CD4-positive, alpha-beta T cell (primary cell): ENCODE measurements at places on chromosomes 3 and 15.

GRCh38 chr15:73293773-73294172, 75.0 kb downstream of the HCN4 start:
- H3K27me3 ChIP-seq: no peaks in the 10 kb centered on the region
- no peak for DNase-seq
- H3K36me3 ChIP-seq: no peaks in the 10 kb centered on the region
- no peak overlapping the region for H3K4me3 ChIP-seq
- H3K27ac ChIP-seq: no peak overlapping the region
- no peaks in the 10 kb centered on the region for H3K4me1 ChIP-seq

GRCh38 chr15:87874896-87875711, 381.4 kb downstream of the NTRK3 start:
- peaks cover 2% of the 10 kb centered on the region for H3K27me3 ChIP-seq
- no peaks in the 10 kb centered on the region for H3K36me3 ChIP-seq
- no peaks in the 10 kb centered on the region for H3K4me1 ChIP-seq
- DNase-seq: no peak
- H3K27ac ChIP-seq: no peak overlapping the region
- H3K4me3 ChIP-seq: no peak overlapping the region

GRCh38 chr15:66252685-66253417, 699 bp downstream of the MEGF11 start:
- no peaks in the 10 kb centered on the region for H3K36me3 ChIP-seq
- peaks cover 34% of the 10 kb centered on the region for H3K4me1 ChIP-seq
- DNase-seq: no peak

- peaks cover 86% of the 10 kb centered on the region for H3K4me1 ChIP-seq
- no peak overlapping the region for H3K4me3 ChIP-seq
- peaks cover 46% of the 10 kb centered on the region for H3K36me3 ChIP-seq
- DNase-seq: no peak
- H3K27me3 ChIP-seq: no peaks in the 10 kb centered on the region
- H3K27ac ChIP-seq: peak overlapping the region; percentile 87
Measured at GRCh38 chr3:50241163-50241562, 5.2 kb downstream of the GNAI2 start.

DNA sequence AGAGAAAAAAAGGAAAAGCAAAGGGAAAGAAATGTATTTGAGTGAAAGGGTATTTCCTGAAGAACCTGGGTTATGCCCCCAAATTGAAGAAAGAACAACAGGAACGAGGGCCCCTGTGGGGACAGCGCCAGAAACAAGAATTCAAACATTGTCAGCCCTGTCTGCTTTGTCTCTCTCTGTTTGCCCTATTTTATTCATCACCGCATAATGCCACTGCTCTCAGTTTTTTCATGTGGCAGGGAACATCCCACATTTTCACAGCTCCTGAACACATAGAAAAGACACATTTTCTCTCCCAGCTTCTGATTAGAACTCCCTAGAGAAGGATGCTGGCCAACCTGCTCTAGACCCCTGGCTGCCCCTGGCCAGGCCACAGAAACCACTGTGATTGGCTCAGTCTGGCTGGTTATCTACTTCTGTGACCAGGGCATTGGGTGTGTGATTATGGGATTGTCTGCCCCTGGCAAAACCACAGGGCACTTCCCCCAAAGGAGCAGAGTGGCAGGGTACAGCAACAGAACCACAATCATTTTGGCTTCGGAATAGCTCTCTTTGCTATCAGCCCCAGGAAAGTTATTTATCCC, 31.3 kb upstream of the CCDC54 start:
- H3K27ac ChIP-seq: no peak overlapping the region
- DNase-seq: no peak
- no peaks in the 10 kb centered on the region for H3K4me1 ChIP-seq
- no peaks in the 10 kb centered on the region for H3K27me3 ChIP-seq
- H3K4me3 ChIP-seq: no peak overlapping the region

DNA sequence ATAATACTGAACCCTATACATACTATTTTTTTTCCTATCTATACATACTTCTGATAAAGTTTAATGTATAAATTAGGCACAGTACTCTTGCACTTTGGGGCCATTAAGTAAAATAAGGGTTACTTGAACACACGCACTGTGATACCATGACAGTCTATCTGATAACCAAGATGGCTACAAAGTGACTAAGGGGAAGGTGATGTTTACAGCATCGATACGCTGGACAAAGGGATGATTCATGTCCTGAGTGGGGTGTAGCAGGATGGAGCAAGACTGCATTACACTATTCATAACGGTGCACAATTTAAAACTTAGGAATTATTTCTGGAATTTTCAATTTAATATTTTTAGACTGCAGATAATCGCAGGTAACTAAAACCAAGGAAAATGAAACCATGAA, 30.0 kb upstream of the SLC2A2 start:
- no peaks in the 10 kb centered on the region for H3K36me3 ChIP-seq
- H3K27ac ChIP-seq: no peak overlapping the region
- no peaks in the 10 kb centered on the region for H3K27me3 ChIP-seq
- no peaks in the 10 kb centered on the region for H3K4me1 ChIP-seq
- no peak overlapping the region for H3K4me3 ChIP-seq
- DNase-seq: no peak

DNA sequence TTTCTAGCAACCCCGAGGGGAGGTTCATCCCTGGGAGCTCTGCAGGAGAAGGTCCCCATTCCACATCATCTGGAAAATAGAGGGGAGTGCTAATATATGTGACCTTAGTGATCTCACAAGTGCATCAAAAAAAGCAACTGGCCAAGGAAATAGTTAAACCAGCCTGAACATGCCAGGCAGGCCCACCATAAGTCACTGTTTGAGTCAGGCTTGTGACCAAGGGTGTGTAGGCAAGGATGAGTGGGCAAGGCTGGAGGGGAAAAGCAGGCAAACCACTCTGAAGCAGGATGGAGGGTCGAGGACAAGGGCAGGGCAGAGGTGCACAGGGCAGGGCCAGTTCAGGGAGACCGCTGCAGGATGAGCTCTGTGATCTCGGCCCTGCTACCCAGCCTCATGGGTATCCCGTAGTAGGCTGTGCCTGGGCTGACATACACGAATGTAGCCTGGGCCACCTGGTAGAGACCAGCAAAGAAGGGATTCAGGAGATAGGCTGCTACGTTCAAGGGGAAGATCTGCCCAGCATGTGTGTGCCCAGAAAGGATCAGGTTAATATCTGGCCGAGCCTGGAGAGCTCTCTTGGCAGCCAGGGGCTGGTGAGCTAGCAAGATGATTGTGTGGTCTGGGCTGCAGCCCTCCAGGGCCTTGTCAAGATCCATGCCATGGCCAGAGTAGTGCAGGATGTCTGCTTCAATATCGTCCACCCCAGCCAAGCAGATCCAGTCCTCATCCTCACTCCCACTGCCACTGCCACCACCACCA, 4.3 kb downstream of the GLB1 start:
- peaks cover 17% of the 10 kb centered on the region for H3K36me3 ChIP-seq
- H3K27me3 ChIP-seq: no peaks in the 10 kb centered on the region
- peaks cover 55% of the 10 kb centered on the region for H3K4me1 ChIP-seq
- no peak overlapping the region for H3K27ac ChIP-seq

- H3K4me1 ChIP-seq: no peaks in the 10 kb centered on the region
- no peak overlapping the region for H3K27ac ChIP-seq
- DNase-seq: no peak
- no peaks in the 10 kb centered on the region for H3K36me3 ChIP-seq
- no peak overlapping the region for H3K4me3 ChIP-seq
Measured at GRCh38 chr15:73787621-73788020, 34.5 kb upstream of the INSYN1 start.
